ENCODE measurements at places on chromosomes 2 and 18.

DNA sequence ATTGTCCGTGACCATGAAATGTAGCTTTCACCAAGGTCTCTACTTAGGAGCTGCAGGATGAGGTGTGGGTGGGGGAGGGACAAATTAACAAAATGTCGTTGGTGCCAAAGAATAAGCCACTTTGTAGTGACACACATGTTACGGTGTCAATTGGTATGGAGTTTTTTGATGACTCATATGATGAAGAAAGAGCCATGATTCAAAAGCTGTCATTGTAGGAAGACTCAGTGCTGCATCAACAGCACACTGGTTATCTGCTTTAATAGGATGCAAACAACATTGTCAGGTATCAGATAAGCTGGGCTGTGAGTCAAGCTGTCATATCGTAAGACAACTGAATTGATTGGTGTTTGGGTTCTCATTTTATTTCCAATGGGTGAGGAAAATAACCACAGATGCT lies 36.6 kb upstream of the BOD1L2 start:
- DNase-seq: no peak

DNA sequence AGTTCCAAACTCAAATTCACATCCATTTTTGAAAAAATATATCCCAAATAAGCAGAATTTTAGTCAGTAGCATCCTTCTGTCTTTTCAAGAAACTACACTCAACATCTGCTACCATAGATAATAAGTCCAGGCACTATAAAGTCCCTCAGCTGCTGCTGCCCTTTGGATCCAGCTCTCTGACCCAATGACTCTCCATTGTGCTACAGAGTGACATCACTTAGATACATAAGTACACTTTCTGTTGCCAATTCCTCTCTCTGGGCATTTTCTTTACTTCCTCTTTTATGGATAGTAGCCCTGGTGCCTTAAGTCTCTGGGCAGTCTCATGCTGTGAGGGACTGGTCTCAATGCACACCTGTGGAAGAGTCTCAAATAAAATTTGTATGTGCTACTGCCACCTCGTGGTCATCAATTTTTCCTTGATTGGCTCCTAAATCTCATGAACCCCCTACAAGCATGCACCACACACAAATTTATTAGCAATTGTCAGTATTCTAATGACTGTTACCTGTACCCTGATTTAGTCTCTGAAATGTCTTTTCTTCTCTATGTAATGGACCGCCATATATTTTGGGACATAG lies 219.2 kb downstream of the LRP1B start:
- no peak for DNase-seq

GRCh38 chr2:197943731-197944130 lies 139.3 kb downstream of the PLCL1 start:
- DNase-seq: no peak

- no peak for DNase-seq
These were observed 11.9 kb downstream of the ANXA4 start for GRCh38 chr2:69753659-69754363.

DNA sequence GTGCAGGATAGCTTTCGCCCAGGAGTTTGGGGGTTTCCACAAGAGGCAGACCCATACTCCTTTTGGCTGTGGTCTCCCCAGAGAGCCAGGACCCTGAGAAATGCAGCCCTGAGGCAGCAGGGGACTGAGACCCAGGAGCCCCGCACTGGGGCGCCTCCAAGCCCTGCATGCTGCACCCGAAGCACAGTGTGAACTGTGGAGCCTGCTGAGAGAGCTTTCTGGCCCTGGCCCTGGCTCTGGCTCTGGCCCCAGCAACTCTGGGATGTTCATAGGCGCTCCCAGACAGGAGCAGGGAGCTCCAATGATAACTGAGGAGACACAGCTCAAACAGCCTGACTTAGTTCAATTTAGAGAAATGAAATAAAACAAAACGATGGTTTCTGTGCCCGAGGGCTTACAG lies 96.4 kb upstream of the TEX51 start:
- no peak for DNase-seq

DNA sequence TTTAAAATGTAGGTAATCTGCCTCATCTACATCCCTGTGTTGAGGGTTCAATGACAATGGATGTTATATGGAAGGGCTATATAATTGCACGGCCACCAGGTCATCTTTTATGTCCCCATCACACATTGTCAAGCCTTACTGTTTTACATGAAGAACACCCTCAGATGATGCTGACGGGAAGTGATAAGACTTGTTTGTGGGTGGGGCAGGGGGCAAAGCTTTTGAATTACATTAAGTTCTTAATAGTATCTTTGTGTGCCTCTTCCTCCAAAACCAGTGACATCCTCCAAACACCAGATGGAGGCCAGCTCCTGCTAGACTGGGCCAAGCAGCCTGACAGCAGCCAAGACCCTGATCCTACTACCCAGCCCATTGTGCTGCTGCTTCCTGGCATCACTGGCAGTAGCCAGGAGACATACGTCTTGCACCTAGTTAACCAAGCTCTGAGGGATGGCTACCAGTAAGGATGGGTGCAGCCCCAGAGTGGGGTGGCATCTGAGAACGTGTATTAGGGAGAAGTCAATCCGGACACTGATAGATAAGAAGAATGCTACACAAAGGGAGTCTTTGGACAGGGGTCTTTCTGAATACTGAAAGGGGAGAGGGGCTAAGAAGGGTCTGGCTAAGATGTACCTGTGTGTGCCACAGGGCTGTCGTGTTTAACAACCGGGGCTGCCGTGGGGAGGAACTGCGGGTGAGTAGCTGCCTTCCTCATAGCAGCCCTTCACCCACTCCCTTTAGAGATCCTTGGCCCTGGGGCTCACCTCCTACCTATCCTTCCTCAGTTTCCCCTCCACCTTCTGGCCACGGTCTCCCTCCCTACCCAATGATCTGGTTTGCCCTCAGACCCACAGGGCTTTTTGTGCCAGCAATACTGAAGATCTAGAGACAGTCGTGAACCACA lies 5.3 kb downstream of the ABHD1 start:
- peak; percentile 41 for DNase-seq

- DNase-seq: no peak
These were observed 100.9 kb downstream of the WDSUB1 start for GRCh38 chr2:159185401-159186130.

- DNase-seq: no peak
These were observed 515 bp downstream of the TSHZ1 start for GRCh38 chr18:75211002-75211621.

GRCh38 chr2:7089898-7090510 lies 172.8 kb downstream of the RNF144A start:
- DNase-seq: no peak

- DNase-seq: no peak
These were observed at the start of gene SNTG2 for GRCh38 chr2:950080-950966. Gene SNTG2, plus strand, starts transcription at chr2:950849. Its CDS starts 148 bp downstream, at chr2:950997.

- DNase-seq: peak; percentile 73
These were observed at the start of gene WDSUB1 for GRCh38 chr2:159285929-159286708. Gene WDSUB1, minus strand, starts transcription at chr2:159286703. Its CDS starts 3,634 bp downstream, at chr2:159283069.

DNA sequence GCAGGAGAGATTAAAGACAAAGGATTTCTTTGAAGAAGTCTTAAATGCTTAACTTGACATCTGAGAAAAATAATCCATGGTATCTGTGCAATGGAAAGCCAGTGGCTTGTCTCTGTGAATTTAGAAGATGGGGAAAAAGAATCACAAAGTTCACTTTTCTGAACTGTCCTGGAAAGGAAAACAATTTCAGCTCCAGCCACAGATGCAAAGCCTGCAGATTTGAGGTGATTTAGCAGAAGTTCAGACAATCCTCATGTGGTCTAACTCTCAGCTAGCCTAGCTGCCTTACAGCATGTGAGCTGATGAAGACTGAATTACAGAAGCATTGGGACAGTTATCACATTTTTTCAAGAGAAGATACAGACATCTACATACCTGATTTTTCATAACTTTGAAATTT lies 126.7 kb upstream of the ITGB6 start:
- no peak for DNase-seq

GRCh38 chr2:191740016-191740419 lies 62.1 kb downstream of the NABP1 start:
- no peak for DNase-seq

DNA sequence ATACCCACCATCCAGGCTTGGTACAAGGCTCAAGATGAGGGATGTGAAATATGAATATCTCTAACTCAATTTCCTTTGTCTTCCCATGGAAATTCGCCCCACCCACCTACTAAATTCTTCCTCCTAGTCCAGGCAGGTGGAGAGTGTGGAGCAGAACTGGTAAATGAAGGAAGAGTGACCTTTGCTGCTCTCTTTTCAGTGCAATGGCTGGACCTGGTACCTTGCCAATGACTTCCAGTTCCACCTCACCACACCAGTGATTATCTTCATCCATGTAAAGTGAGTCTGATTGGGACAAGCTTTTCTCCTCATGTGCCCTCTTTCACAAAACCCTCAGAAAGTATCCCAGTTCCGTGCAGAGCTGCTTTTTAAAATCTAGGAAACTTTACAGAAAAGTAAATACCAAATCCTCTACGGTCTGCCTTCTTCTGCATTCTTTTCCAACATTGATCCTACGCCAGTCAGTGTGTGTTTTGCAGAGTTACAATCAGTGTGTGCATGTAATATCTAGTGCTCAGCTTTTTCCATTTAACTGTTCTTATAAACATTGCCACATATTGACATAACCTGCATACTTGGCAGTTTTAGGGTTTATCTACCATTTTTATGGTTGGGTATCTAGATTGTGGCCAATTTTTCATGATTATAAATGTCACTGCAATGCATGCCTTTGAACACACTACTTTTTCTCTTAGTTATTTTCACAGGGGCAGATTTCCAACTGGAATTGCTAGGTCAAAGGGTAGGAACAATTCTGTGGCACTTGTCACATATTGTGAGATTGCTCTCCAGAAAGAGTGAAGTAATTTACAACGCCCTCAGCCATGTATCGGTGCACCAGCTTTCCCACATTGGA lies 86.5 kb upstream of the SEC11C start:
- DNase-seq: no peak

GRCh38 chr18:56487801-56488200 lies 150.6 kb downstream of the TXNL1 start:
- no peak for DNase-seq

DNA sequence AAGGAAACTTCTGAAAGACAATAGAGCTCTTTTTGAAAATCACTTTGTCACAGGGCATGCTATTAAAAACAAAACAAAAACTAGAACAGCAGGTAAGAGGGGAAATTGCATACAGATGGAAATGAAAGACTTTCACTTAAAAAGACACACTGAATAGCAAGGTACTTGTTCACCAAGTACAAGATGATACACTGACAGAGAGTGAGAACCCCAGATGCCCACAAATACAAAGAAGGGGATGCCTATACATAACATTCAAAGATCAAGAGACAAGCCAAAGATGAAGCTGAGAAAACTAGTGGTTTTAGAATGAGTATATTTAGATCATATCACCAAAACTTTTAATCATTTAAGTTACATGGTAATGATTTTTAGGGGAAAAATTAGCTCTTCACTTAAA lies 60.7 kb downstream of the ASXL2 start:
- DNase-seq: no peak

DNA sequence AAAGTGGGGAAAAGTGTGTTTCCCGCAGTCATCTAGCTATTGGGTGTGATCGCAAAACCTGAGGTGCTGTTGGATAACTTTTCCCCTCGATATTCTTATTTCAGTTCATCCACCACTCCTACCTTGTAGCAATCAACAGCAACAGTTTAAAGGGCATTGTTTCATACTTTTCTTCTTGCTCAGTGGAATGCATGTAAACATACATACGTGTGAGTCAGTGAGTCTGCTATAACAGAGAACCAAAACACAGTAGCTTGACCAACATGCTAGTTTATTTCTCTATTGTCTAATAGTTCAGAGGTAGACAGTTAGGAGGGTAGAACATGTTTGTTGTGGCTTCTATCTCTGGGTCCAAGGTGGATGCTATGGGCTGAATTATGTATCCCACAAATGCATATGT lies 77.6 kb upstream of the FOXI3 start:
- no peak for DNase-seq

DNA sequence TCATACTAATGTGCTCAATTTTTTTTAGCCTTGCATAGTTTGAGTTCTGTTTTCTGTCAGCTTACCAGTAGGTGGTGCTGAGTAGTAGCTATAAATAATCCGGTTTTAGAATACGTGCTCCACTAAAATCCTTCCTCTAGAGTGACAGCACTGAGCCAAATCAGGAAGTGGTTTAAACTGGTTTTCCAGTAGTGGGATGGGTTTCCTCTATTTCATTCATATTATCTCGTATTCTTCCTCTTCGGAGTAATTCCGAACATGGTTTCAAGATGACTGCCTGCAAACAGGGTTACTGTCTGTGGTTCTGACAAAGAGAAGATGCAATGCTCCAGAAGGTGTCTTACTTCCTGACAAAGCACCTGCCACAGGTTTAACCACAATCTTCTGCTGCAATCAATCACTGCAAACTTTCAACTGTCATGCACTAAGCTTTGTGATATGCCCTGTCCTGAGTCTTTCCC lies 496.9 kb upstream of the VRK2 start:
- no peak for DNase-seq

DNA sequence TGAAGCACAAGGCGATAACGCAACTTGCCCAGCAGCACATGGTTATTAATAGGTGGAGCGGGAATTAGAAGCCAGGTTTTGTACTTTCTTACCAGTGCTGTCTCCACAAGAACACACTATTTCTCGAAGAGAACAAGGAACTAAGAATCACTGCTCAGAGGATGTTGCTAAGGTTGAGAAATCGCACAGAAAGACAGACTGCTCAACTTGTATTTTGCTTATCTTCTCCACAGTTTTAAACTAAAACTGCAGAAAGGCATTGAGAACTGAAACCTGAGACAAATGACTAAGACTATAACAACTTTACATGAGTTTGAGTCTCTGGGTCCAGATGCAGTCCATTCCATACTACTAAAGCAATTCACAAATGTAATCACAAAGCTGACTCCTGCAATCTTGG lies 6.2 kb downstream of the PRKD3 start:
- DNase-seq: no peak

DNA sequence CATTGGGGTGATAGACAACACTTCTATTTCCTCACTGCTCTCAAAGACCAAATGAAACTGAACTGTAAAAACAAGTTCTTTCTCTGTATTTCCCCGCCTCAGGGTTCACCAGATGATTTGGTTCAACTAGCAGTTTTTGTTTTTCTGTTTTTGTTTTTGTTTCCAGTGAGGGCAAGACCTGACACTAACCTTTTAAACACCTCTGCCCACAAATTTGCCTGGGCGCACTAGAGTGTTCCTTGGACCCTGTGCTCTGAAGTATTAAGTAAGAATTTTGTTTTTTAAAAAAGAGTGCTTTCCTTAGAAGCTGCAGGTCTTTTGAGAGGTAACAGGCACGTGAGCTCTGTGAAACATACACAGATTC lies 92.9 kb downstream of the DYSF start:
- DNase-seq: no peak

- DNase-seq: no peak
These were observed 31.7 kb downstream of the IL37 start for GRCh38 chr2:112942654-112943002.

- no peak for DNase-seq
These were observed 13.5 kb upstream of the HS6ST1 start for GRCh38 chr2:128332091-128332634.

- no peak for DNase-seq
These were observed 1.4 kb upstream of the BCL2 start for GRCh38 chr18:63320975-63321265.

Measured in left forelimb (tissue), 1 donor.